Mesothelial cell of epicardium (in vitro differentiated cells): ENCODE measurements at places on chromosomes 11 and 22. TPM values are rescaled to one million over a fixed set of nuclear protein-coding genes. Genes with fewer than 3 reads are reported as not detected.

HBG1 gene
- total RNA-seq: not detected in 3 replicates

DNA sequence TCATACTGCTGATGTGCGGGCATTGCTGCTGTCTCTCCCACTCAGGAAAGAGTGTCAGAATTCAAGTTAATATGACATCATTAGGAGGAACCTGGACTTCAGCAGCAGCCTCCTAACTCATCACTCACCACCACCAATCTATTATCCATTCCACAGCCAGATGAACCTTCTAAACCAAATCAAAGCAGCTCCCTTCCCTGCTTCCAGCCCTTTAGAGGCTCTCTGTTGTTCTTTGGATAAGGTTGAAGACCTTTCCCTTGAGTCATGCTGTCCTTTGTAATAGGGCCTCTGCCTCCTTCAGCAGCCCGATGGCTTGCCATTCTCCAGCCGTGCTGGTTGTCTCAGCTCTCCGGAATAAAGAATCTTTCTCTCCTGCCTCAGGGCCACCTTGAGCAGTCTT lies 301.3 kb downstream of the DDX10 start:
- H3K27me3 ChIP-seq: no peaks in the 10 kb centered on the region
- no peaks in the 10 kb centered on the region for H3K4me1 ChIP-seq
- no peak overlapping the region for H3K27ac ChIP-seq
- no peaks in the 10 kb centered on the region for H3K36me3 ChIP-seq
- H3K4me3 ChIP-seq: no peak overlapping the region
- DNase-seq: no peak

SPDYC gene
- not detected in 3 replicates for total RNA-seq

DAGLA gene
- 7.1 to 8.1 TPM (median 8.1 TPM) in 3 replicates for total RNA-seq

- H3K27ac ChIP-seq: no peak overlapping the region
- no peaks in the 10 kb centered on the region for H3K27me3 ChIP-seq
- no peak for DNase-seq
- peaks cover 25% of the 10 kb centered on the region for H3K36me3 ChIP-seq
Observed at GRCh38 chr11:75986966-75987365, 172.0 kb downstream of the UVRAG start.

GRCh38 chr11:100545556-100545955 lies 141.5 kb upstream of the ARHGAP42 start:
- H3K27me3 ChIP-seq: peaks cover 3% of the 10 kb centered on the region
- no peaks in the 10 kb centered on the region for H3K36me3 ChIP-seq
- H3K4me1 ChIP-seq: peaks cover 6% of the 10 kb centered on the region
- DNase-seq: no peak
- no peak overlapping the region for H3K4me3 ChIP-seq
